Femur (tissue), 1 donor: ENCODE measurements at places on chromosomes 7 and 10.

DNA sequence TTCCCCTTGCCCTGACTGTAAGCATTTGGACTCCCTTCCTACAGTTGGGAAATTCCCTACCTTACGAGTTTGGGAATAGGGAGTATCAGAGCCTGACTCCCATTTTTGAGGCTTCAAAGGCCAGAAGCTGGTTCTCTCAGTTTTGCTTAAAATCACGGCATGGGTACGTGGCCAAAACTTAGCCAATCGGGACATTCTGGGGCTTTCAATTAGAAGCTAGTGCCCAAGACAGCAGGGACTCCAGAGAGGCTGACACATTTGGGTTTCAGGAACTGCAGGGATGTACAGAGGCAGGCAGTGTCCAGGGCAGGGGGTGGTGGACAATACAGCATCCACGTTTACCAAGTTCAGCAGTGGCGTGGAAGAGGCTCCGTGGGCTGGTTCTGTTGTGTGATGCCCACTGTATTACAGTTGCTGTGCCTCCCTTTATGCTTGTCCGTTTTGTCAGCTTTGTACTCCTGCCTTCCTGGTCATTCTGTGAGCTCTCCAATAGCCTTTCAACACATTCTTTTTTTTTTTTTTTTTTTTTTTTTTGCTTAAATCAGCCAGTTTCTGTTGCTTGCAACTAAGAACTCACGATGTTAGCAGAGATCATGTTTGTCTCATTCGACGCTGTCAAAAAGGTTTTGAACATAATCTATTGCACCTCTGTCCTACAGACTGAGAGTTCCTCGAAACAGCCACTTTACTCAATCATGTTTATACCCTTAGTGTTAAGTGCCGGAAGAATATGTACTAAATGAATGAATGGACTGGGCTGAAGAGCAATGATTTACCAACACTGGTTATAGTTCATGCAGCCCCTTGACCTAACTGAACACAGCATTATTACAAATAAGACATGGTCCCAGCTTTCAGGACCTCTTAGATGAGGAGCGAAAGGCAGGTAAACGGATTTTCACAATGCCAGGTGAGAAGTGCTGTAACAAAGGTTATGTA is 1.1 kb downstream of the GGCT start:
- DNase-seq, result no peak

DNA sequence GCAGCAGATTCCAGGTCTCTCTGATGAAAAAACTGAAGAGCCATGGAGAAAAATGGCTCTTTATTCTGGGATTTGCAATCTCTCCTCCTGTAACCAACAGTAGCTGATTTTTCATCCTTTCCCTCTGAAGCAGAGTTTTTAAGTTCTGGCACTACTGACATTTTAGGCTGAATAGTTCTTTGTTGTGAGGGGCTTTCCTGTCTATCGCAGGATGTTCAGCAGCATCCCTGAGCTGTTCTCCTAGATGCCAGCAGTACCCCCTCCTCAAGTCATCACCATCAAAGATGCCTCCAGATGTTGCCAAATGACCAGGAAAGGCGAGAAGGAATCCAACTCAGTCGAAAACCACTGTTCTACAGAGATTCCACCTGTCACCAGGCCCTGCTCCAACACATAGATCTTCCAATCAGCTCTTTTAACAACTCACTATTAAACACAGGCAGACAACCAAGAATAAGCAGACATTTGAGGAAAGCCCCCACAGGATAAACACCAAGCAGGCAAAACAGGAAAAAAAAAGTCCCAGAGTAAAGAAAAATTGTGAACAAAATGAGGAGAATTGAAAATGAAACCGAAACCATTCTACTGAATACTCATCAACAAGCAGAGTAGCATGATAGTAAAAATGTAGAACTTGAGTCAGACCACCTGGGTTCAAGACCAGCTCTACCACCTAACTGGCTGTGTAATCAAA is 124.8 kb downstream of the MPP7 start:
- no peak for DNase-seq

GRCh38 chr7:105808703-105809590 is 67.5 kb downstream of the ATXN7L1 start:
- DNase-seq, result no peak

DNA sequence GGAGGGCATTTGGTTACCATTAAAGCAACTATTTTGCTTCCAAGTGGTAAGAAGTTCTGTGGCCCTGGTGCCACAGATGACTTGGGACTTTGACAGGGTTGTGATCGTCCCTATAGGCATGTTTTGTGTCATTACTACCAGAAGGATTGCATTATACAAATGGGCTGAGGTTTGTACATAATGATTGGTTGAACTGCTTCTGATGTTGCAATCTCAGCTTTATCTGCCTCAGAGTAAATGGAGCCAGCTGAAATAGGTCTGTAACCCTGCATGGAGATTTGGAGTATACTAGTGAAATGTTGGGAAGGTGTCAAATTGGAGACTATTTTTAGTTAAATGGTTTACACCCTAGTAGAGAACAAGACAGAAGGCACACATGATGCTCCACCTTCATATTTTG is 46.1 kb upstream of the SEPTIN7 start:
- no peak for DNase-seq

DNA sequence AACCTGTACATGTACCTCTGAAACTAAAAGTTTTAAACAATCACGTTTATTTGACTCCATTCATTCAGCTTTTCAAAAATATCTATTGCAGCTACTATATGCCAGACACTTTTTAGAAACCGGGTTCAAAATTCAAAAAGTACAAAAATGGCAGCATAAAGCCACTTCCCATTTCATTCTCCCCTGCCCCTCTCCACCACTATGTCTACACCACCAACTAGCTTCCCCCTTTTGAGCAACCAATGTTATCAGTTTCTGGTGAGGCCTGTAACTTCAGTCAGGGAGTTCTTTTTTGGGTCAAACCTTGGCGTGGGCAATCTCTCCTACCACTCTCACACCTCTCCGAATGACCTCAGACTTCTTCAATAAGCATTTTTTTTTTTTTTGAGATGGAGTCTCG is 11.5 kb upstream of the HHEX start:
- no peak for DNase-seq

DNA sequence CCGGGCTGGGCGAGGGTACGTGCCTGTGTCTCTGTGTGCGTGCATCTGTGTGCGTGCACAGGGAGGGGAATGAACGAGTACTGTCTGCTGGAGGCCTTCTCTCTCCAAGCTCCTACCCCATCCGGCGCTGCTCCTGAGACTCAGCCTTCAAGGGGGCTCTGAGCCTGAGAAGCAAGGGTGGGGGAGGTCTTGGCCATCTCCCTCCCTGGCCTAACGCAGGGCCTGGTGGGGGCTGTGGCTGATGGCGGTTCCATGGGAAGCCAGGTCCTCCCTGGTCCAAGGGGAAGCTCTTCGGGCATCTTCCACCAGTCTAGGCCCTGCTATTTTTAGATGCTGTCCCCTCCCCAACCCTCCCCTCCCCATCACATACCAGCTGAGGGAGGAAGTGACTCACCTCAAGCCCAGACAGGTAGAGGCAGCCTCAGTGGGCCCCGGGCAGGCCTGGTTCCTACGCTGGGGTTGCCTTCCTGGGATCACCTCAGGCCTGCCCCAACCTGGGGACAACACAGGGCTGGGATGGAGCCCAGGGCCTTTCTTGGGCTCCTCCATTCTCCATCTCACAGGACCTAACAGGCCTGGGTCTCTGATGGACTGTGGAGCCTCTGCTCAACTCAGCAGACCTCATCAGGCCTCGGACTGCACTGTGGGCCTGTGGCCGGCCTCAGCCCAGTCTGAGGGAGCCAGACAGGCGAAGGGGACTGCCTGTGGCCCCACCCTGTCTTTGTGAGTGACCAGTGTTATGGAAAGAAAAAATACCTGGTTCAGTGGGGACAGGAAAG is 32.2 kb downstream of the DNAJB12 start:
- DNase-seq, result peak; percentile 25

GRCh38 chr7:130943336-130943901 is 209.4 kb upstream of the KLF14 start:
- DNase-seq, result no peak

- DNase-seq, result no peak
Observed at GRCh38 chr7:105202616-105203015, 186.1 kb downstream of the SRPK2 start.

GRCh38 chr10:96482815-96483588 is 30.7 kb downstream of the TLL2 start:
- DNase-seq, result no peak

DNA sequence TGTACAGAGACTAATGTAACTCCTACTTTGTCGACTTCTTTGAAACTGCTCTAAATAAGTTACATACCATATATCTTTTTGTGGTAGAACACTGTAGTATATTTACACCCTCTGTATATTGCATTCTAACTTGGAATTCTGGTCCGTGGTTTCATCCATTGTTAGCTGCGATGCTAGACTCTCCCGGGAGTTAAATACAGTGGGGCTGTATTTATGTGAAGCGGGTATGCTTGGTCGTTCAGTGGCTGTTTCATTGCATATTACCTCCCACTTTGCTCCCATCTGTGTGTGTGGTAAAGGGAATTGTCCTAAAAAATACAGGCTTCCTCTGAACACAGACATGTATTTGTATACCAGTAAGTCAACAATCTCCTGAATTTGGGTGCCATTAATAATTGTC is 231.1 kb downstream of the SLC25A13 start:
- DNase-seq, result no peak

- DNase-seq, result no peak
Observed at GRCh38 chr7:16721541-16721940, 32.0 kb upstream of the TSPAN13 start.

DNA sequence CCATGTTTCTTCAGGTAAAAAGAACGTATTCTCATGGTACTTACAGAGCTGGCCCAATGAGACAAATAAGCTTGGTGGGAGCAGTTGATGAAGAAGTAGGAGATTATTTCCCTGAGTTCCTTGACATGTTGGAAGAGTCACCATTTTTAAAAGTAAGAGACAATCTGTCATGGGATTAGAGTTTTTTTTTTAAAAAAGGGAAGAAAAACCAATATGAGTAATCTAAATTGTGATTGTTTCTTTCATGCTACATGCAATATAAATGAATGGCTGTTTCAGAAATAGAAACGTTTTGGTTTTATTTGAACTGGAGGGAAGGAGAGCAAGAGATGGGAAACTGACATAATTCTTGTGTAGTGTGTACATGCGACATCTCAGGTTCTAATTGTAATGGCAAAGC is 32.8 kb downstream of the TMEM60 start:
- no peak for DNase-seq

DNA sequence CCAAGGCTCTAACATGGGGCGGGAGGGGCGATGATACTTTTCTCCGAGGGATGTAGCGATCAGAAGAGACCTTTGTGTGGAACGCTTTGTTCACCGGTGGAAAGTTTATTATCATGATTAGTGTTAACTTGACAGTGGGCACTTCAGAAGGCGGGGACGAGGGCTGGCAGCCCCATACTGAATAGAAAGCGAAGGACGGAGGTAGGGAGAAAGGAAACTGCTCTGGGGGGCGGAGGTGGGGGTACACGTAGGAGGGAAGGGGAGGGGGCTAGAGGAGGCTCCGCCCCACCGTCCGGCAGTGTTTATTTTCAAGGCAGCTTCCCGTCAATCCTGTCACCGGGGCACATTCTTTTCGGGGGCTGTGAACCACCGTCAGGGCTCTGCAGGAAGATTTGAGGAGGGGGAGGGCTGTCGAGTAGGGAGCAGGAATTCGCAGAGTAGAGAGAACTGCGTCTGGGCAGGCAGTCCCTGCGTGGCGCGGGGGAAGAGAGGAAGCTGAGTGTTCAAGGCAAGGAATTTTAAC is 9.4 kb upstream of the NKX2-3 start:
- no peak for DNase-seq

- no peak for DNase-seq
Observed at GRCh38 chr10:97599272-97599619, 9.7 kb downstream of the C10orf62 start.

GRCh38 chr7:130140551-130141160 is 64.5 kb downstream of the TMEM209 start:
- DNase-seq, result no peak

DNA sequence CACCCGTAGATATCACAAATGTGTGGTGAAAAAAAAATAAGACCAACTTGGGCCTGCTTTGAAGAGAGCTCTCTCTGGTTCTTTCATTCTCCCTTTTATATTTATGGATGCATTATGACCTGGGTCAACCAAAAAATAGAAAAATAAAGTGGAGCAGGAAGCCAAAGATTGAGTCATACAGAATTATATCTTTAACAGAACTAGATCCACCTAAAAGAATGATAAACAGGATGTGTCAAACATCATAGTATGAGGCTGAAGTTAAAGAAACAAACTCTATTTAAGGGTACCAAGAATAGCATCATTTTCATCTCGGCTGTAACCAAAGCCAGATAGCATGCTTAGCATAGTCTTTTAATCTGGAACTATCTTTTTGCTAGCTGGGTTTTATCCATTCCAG is 28.8 kb upstream of the NMT2 start:
- DNase-seq, result no peak
